ENCODE measurements at places on chromosomes 4 and X.

- DNase-seq: no peak
These were observed 21.9 kb upstream of the EMCN start for GRCh38 chr4:100539706-100540105.

DNA sequence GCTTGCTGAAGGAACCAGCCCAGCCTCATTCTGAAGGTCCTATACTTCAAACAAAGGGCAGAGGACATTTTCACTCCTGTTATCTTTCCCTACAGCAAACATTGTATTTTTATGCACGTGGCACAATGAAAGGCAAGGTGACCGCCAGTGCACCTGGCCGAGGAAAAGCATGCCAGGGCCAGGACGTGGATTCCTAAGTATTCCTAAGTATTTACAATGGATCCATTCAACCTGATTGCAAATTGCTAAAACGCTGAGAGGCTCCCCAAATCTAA, 127.9 kb upstream of the FTHL17 start:
- DNase-seq: no peak

DNA sequence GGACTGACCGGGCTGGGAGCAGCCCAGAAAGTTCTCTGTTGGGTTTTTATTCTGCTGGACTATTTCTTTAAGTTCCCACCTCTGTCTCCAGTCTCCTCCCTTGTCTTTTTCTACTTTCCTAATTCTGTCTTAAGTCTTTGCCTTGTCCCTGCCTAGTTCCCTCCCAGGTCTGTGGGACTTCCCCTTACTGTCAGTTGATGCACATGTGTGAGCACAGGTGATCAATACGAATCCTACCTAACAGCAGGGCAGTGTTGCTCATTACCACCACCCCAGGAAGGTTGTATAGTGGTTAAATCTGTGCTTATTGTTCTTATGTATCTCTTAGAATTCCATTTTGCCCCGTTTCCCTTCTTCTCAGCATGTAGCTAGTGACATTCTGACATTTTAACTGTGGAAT, 62.1 kb downstream of the GALNTL6 start:
- DNase-seq: no peak

- DNase-seq: no peak
These were observed 222.3 kb upstream of the HDX start for GRCh38 chrX:84724576-84724975.

DNA sequence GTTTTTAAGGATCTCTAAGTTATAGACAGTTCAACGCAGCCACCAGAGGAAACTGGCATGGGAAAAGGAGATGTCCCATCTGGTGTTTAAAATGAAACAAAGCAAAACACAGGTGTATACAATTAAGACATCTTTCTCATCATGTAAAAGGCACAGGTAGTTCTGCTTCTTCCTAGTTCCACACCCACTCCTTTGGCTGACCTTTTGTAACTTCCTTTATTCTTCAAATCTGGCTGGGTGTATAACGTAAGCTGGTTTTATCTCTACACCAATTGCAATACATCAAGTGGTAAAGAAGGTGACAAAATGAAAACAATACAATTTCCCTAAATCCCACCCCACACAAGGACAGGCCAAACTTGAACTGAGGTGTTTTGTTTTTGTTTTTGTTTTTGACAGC, 27.3 kb upstream of the FBXW7 start:
- no peak for DNase-seq

DNA sequence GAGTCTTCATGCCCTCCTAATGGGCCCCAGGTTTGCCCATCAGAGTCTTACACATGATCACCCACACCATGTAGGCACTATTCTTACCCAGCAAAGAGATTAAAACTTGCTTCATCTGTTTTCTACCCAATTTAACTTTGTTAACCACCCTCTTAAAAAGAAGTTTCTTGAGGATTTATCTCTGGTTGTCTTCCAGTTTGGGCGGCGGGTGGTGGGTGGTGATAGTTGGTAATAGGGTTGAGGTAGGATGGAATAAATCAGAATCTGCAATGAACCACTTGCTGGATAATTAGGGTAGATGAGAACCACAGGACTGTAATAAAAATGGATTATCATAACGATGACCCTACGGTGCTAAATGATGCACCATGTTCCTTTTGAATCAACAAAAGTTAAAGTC, 30.9 kb downstream of the GALNT7 start:
- DNase-seq: no peak

DNA sequence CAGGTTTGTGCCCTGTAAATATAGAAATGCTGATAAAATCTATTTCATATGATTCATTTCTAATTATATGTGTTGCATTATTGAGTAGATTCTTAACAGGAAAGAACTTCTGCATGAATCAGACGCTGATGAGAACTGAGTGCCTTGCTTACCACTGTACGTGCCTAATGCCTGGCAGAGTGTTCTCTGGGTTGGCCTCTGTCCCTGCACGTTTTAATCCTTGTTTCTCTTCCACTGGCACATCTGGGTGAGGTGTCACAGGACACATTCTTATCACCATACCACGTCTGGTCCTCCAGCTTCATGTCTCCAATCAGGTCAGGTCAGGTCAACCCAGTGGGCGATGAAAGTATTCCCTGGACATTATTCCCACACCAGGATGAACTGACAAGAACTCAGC, 53.6 kb downstream of the KLF3 start:
- DNase-seq: peak; percentile 49

- DNase-seq: no peak
These were observed 48.5 kb downstream of the SNCA start for GRCh38 chr4:89788206-89789072.

GRCh38 chr4:136424052-136424451, 1108.2 kb downstream of the PCDH18 start:
- no peak for DNase-seq

GRCh38 chr4:25949173-25949748, 35.2 kb downstream of the SMIM20 start:
- no peak for DNase-seq

DNA sequence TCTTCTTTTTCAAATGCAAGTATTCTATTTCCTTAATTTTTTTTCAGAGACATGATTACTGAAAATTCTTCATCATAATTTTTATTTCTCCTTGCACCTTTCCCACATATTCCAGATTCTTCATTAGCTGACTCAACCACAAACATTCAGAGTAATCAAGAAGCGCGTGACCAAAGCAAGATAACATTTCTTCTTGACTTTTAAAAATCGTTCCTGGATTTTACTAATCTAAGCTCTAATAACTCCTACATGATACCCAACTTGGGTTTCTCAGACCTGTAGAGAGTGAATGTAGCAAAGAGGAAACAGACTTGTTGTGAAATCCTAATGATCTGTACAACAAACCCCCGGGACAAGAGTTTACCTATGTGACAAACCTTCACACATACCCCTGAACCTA, 615.0 kb downstream of the TMA16 start:
- DNase-seq: no peak

DNA sequence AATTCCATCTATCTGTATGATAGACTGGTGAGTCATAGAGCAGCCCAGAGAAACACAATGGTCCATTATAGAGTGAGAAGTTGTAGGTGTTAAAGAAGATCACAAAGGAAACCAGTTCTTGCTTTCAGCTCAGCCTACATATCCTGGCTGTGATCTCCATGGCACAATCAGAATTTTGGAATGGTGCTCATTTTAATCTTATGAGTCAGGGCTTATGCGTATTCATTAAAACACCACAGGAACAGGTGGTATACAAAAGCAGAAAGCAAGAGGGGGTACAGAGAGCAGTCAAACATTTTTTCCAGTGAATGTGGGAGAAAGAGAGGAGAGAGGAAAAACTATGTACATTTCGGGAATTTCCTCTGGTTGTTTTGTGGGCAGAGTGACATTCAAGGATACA, 126.9 kb downstream of the MFAP3L start:
- DNase-seq: no peak

GRCh38 chr4:41509451-41509866, 28.5 kb upstream of the LIMCH1 start:
- no peak for DNase-seq

GRCh38 chr4:186121057-186121456, 16.6 kb downstream of the FAM149A start:
- no peak for DNase-seq

DNA sequence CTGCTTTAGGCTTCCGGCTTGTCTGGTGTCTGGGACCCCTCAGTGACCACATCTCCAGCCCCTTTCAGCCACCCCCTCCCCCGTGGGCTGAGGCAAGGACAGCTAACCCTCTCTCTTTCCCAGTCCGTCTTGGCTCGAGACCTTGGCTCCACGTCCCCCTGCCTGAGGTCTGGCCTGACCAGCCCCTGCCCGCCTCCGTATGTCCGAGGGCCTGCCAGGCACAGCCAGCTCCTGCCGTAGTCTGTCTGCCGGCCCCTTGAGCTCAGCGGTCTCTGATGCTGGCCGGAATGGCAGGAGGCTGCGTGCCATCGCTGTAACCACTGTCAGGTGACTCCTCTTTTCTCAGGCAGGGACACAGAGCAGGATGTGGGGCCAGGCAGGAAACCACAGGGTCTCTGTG, 73.3 kb upstream of the LRPAP1 start:
- DNase-seq: no peak

GRCh38 chrX:87003031-87003430, 514.6 kb upstream of the KLHL4 start:
- no peak for DNase-seq

GRCh38 chrX:50638123-50638522, 167.5 kb upstream of the DGKK start:
- no peak for DNase-seq

DNA sequence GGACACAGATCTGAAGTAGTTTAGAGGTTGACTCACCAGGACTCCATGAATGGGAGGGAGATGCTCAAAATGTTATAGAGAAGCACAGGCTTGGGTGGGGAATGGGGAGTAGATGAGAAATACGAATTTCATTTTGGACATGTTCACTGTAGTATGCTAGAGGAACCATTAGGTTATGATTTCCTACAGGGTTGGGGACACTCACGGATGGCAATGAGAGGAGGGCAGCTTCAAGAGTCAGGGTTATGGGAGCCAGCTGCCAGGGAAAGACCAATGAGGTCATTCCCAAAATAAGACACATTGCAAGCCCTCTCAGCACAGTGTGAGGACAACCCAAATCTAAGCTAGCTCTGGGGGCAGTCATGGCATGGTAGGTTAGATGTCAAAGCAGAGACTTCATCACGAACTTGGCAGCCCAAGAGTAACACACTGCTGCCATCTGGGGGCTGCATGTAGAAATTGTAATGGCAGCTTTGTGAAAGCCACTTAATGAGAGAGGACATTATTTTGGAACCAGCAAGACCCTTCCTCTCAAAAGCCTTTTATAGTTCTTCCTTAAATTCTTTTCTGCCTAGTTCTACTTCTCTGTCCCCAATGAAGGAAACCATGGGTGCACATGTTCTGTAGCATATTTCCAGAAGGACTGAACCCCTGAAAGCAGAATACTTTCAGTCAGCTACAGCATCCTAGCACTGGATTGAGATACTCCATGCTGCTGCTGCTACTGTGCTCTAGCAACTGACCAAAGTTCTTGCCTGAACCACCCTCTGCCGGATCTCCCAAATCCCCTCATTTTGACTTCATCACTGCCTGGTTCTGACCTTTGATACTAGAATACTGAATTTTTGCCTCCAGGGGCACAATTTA, 16.2 kb upstream of the ZCCHC12 start:
- DNase-seq: peak; percentile 17

- DNase-seq: peak; percentile 76
These were observed 666.3 kb upstream of the GRIA3 start for GRCh38 chrX:122517786-122518185.

- no peak for DNase-seq
These were observed 180.3 kb upstream of the LCORL start for GRCh38 chr4:18201885-18202284.

DNA sequence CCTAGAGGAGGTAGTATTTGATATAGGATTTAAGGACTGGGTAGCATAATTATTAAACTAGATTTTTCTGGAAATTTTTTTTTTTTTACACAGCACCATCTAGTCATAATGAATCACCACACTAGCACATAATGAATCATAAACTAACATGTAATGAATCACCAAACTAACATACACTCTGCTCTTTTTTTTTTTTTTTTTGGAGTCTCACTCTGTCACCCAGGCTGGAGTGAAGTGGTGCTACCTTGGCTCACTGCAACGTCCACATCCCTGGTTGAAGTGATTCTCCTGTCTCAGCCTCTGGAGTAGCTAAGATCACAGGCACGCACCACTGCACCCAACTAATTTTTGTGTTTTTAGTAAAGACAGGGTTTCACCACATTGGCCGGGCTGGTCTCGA, 92.5 kb downstream of the FAM13A start:
- peak; percentile 58 for DNase-seq

- DNase-seq: no peak
These were observed 165.3 kb upstream of the RPS6KA3 start for GRCh38 chrX:20432048-20432447.

- DNase-seq: peak; percentile 84
These were observed 195.3 kb upstream of the ANKRD50 start for GRCh38 chr4:124907881-124908280.

- no peak for DNase-seq
These were observed 2201.2 kb downstream of the ARAP2 start for GRCh38 chr4:34043131-34043530.

GRCh38 chr4:138439143-138439581, 197.0 kb upstream of the SLC7A11 start:
- no peak for DNase-seq

GRCh38 chr4:73762409-73762808, 22.0 kb downstream of the CXCL8 start:
- DNase-seq: no peak

DNA sequence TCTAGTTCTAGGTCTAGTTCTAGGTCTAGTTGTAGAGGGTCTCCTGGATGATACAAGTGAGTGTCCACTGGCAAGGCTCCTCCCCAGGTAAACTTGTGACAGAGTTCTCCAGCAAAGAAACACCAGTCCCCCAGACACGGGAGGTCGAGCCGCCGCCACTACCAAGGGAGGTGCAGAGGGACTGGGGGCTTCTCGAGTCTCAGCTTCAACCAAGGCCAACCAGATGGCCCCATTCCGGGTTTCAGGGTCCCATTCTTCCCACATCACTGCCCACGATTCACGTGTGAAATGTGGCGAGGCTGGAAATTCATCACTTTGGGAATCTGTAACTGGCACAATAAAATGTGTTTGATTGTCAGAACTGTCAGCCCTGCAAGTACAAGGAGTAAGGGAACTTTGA, 37.5 kb downstream of the TKTL1 start:
- no peak for DNase-seq

DNA sequence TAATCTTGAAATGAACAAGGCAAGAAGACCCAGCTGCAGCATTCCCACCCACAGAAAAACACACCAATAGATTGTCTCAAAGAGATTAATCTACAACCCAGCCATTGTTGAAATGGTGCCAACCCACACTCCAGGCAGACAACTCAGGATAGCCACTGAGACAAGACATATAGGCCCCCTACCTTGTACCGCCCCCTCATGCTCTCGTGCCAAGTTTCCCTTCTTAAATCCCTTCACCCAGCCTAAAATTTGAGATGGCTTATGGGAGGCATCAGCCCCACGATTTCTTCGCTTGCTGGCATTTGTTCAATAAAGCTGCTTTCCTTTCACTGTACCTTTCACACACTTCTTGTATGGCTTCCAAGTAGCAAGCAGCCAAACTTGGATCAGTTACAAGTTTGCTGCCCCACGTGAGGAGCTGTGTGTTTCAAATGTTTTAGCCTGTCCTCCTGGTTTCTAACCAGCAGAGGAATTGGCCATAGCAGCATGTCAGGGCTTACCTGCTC, 1754.1 kb downstream of the C4orf33 start:
- DNase-seq: no peak
